ENCODE measurements at places on chromosomes 6 and 20. TPM values are rescaled to one million over a fixed set of nuclear protein-coding genes. Genes with fewer than 3 reads are reported as not detected.

The DSN1 gene
- total RNA-seq, result 35.9 TPM

GRCh38 chr6:46776070-46776712, 17.0 kb upstream of the MEP1A start:
- no peaks in the 10 kb centered on the region for H3K4me1 ChIP-seq
- no peak overlapping the region for H3K4me3 ChIP-seq
- H3K36me3 ChIP-seq, result no peaks in the 10 kb centered on the region
- H3K27ac ChIP-seq, result no peak overlapping the region

DNA sequence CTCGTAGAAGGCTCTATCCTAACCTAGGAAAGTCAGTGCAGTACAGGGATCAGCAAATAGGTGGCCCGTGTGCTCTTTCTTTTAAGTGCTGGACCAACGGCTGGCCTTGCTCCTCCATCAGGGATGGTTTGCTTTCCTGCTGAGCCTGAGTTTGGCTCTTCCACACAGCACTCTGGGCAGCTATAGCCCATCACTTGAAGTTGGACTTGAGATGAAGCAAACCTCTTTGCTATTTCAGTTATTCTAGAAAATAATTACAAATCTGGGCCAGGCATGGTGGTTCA, 66.9 kb upstream of the KCNK16 start:
- H3K4me1 ChIP-seq, result no peaks in the 10 kb centered on the region
- peaks cover 15% of the 10 kb centered on the region for H3K27me3 ChIP-seq
- H3K4me3 ChIP-seq, result no peak overlapping the region
- no peaks in the 10 kb centered on the region for H3K36me3 ChIP-seq
- no peak for DNase-seq

GRCh38 chr6:95017922-95018321, 559.4 kb upstream of the MANEA start:
- no peaks in the 10 kb centered on the region for H3K27me3 ChIP-seq
- DNase-seq, result no peak
- no peaks in the 10 kb centered on the region for H3K4me1 ChIP-seq
- no peak overlapping the region for H3K4me3 ChIP-seq

GRCh38 chr20:40446888-40447287, 242.1 kb downstream of the MAFB start:
- no peaks in the 10 kb centered on the region for H3K4me1 ChIP-seq
- no peak overlapping the region for H3K27ac ChIP-seq
- no peak overlapping the region for H3K4me3 ChIP-seq
- no peaks in the 10 kb centered on the region for H3K27me3 ChIP-seq

DNA sequence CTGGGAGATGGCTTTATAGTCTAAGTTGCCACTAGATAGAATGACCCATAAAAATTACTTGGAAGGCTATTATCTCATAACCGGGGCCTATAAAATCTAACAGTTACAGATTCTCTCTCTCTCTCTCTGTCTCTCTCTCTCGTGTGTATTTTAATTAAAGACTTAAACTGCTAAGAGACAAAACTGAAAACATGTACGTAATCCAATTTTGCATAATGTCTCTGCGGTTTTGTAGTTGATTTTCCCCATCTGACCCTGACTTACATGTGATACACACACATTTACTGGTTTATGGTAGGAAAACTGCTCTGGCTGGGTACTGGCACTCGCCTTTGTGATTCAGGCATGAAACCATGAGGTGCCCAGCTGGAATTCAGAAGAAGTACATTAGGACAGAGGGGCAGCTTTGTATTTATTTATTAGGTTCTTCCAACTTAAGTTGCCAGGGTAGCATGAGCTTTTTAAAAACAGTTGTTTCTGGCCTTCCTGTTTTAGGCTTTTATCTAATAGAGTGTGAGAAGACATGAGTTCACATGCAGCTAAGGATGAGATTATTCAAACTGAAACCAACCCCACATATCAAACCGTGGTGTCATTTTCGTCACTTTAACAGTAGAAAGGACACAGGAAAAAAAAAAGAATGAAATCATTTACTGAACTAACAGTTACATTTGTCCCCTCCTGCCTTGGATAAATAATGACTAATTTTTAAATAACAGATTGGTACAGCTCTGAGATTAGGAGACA, 182.5 kb downstream of the GMPR start:
- peak; percentile 61 for DNase-seq
- peaks cover 3% of the 10 kb centered on the region for H3K36me3 ChIP-seq
- H3K4me1 ChIP-seq, result peaks cover 64% of the 10 kb centered on the region
- peak overlapping the region; percentile 82 for H3K4me3 ChIP-seq
- H3K27me3 ChIP-seq, result no peaks in the 10 kb centered on the region

Measured in activated T-cell treated with anti-CD3 and anti-CD28 coated beads, Interleukin-2, amount 50 U/mL, for 72 hours (primary cell).